GM12878 (cell line): ENCODE measurements at places on chromosomes 6 and 20.

- H3K27me3 ChIP-seq: no peaks in the 10 kb centered on the region
- H3K27ac ChIP-seq: no peak overlapping the region
- no peaks in the 10 kb centered on the region for H3K36me3 ChIP-seq
Observed at GRCh38 chr20:19594896-19595295, 163.2 kb upstream of the RIN2 start.

- H3K4me3 ChIP-seq: peak overlapping the region; percentile 76; the same call in 1 of the 2 replicates
- no peak for DNase-seq
- no peaks in the 10 kb centered on the region for H3K36me3 ChIP-seq
- peaks cover 17% of the 10 kb centered on the region for H3K4me1 ChIP-seq
- H3K27ac ChIP-seq: no peak overlapping the region
Observed at GRCh38 chr20:32583581-32584070, 1.5 kb downstream of the NOL4L start.

DNA sequence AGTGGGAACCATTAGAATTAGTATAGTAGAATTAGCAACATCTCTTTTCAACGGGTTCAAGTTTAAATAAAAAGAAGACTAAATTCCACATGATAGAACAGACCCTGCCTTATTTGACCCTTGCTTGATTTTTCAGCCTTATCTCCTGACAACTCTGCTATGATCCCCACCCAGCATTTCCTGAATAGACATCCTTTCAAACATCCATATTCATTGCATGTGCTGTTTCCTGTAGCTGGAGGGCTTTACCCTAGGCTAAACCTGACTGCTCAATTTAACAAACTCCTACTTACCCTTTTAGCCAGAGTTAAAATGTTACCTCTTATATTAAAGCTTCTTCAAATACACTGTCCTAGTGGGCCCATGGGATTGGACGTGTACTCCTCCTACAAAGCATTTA lies 594.8 kb upstream of the ARID1B start:
- no peak overlapping the region for H3K4me3 ChIP-seq
- DNase-seq: no peak
- no peaks in the 10 kb centered on the region for H3K4me1 ChIP-seq
- no peak overlapping the region for H3K27ac ChIP-seq
- H3K27me3 ChIP-seq: no peaks in the 10 kb centered on the region

DNA sequence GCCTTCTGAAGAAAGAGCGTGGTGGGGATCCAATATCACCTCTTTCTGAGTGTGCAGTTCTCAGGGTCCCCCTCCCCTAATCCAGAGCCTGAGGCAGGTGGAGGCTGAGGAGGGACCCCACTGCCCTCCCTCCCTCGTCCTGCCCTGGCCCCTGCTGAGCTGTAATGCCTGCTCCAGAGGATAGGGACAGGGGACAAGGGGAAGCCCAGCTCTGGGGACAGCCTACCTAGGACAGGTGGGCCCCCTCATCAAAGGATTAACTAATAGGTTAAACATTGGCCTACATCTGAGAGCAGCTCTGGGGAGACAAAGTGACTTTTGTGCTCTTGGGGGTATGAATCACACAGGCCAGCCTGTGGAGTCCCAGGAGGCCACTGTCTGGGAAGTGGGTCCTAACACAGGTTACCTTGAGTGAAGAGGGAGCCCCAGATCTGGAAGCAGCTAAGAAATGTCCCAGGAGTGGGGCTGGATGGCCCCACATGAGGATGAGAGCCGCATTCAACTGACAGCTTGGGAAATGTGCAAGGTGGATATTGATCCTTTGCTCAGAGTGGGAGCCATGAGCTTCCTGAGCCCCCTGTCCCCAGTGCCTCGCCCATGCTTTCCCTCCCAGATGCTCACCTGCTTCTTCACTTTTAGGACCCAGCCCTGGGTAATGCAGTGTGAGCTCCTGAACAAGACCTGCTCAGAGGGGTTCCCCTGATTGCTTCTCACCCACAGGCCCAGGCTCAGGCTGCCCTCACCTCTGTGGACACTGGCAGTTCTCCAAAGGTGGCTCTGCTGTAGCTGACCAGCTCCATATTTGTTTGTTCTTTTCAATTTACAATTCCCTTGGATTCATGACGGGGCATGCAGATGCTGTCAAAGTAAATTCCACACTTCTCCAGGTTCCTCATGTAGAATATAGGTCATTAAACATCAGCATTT lies 17.8 kb upstream of the CST9L start:
- no peaks in the 10 kb centered on the region for H3K4me1 ChIP-seq
- H3K4me3 ChIP-seq: no peak overlapping the region
- DNase-seq: no peak
- H3K27ac ChIP-seq: no peak overlapping the region
- H3K36me3 ChIP-seq: no peaks in the 10 kb centered on the region
- peaks cover 4% of the 10 kb centered on the region for H3K27me3 ChIP-seq

- H3K36me3 ChIP-seq: no peaks in the 10 kb centered on the region
- no peak for DNase-seq
- no peak overlapping the region for H3K27ac ChIP-seq
- H3K27me3 ChIP-seq: no peaks in the 10 kb centered on the region
- no peaks in the 10 kb centered on the region for H3K4me1 ChIP-seq
Observed at GRCh38 chr20:6663104-6663503, 104.4 kb upstream of the BMP2 start.

DNA sequence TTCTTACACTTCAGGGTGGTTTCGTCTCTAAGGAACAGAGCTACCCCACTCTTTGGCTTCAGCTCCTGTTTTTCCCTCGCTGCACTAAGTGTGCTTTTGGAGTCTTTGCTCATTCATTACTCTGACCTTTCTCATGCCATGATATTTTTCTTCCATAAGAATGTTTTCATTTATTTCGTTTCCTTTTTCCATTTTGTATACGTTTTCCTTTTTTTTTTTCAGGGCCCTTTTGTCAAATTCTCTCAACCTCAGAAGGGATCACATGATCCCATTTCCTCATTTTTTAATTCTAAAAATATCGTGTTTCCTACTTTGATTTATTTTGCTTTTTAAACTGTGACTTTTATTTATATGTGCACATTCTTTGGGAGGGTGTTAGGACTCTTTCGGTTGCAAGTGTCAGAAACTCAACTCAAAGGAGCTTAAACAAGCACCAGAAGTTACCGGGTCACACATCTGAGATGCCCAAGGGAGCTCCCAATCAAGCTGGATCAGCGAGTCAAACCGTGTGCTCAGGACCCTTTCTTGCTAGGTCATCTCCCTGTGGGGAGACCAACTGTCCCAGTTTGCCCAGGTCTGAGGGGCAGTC lies 40.6 kb downstream of the GCNT2 start:
- H3K27me3 ChIP-seq: no peaks in the 10 kb centered on the region
- H3K4me3 ChIP-seq: no peak overlapping the region
- H3K27ac ChIP-seq: no peak overlapping the region

- peaks cover 21% of the 10 kb centered on the region for H3K36me3 ChIP-seq
- no peak overlapping the region for H3K4me3 ChIP-seq
- no peak overlapping the region for H3K27ac ChIP-seq
- no peak for DNase-seq
Observed at GRCh38 chr6:160043784-160044183, 74.9 kb downstream of the IGF2R start.

GRCh38 chr20:34506480-34506879 lies 9.7 kb upstream of the DYNLRB1 start:
- no peaks in the 10 kb centered on the region for H3K4me1 ChIP-seq
- peaks cover 22% of the 10 kb centered on the region; the same call in 1 of the 2 replicates for H3K36me3 ChIP-seq
- H3K4me3 ChIP-seq: no peak overlapping the region
- DNase-seq: no peak

- H3K27me3 ChIP-seq: 0 out of 2 replicates have a peak, but pooled peaks cover 3% of the 10 kb centered on the region
- DNase-seq: no peak
- no peaks in the 10 kb centered on the region for H3K4me1 ChIP-seq
- H3K36me3 ChIP-seq: no peaks in the 10 kb centered on the region
- no peak overlapping the region for H3K27ac ChIP-seq
Observed at GRCh38 chr20:52991830-52992229, 19.7 kb downstream of the TSHZ2 start.

- H3K4me1 ChIP-seq: peaks cover 2% of the 10 kb centered on the region; the same call in 1 of the 2 replicates
- H3K27me3 ChIP-seq: no peaks in the 10 kb centered on the region
- H3K4me3 ChIP-seq: peak overlapping the region; percentile 83
- DNase-seq: no peak
- peak overlapping the region; percentile 89 for H3K27ac ChIP-seq
Observed at GRCh38 chr6:26126394-26127235, 39.4 kb downstream of the HFE start.

- H3K36me3 ChIP-seq: no peaks in the 10 kb centered on the region
- no peak overlapping the region for H3K27ac ChIP-seq
- no peak overlapping the region for H3K4me3 ChIP-seq
- H3K27me3 ChIP-seq: no peaks in the 10 kb centered on the region
Observed at GRCh38 chr6:93048381-93048780, 371.0 kb downstream of the EPHA7 start.

DNA sequence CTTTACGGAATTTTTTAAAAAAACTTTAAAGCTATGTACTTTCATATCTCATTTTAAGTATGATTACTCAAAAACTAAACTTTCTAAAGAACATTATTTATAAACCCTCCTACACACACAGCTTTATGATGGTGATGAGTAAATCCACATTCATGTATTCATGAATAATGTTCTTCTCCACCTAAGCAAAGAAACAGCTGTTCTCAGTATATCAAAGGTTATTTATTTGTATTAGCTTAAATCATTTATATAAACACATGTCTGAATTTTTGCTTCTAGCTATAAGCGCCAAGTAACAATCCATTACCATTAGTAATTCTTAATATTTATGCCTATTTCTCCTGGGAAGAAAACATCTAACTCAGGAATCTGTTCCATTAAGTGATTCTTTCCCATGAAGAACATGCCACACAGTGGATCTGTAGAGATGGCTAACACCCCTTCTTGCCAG lies 63.3 kb downstream of the SMLR1 start:
- no peaks in the 10 kb centered on the region for H3K27me3 ChIP-seq
- H3K36me3 ChIP-seq: no peaks in the 10 kb centered on the region; the same call in none of the 2 replicates
- DNase-seq: no peak
- H3K27ac ChIP-seq: no peak overlapping the region
- no peaks in the 10 kb centered on the region for H3K4me1 ChIP-seq
- no peak overlapping the region for H3K4me3 ChIP-seq

DNA sequence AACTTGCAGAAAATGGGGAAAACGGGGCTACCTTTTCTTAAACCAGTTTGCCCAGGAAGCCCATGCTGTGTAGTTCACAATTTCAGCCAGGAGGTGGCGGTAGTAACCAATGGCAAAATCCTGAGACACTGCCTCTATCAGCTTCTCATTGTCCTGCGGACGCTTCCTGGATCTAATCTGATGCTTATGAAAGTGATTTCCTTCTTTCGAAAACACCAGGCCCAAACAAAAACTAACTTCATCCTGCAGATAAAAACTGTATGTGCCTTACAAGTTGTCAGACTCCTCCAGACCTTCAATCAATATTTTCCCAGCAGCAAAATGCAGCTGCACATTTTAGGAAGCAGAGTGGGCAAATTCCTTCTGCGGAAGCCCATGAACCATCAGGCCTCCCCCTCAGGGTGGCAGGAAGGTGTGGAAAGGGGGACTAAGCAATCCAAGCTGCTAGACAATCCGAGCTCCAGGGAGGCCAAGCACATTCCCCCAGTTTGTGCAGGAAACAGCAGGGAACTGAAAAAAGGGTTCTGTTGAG lies 88.5 kb downstream of the LY86 start:
- H3K36me3 ChIP-seq: no peaks in the 10 kb centered on the region
- peaks cover 8% of the 10 kb centered on the region for H3K4me1 ChIP-seq
- no peak overlapping the region for H3K4me3 ChIP-seq
- peak; percentile 66 for DNase-seq
- H3K27me3 ChIP-seq: no peaks in the 10 kb centered on the region
- H3K27ac ChIP-seq: 0 out of 2 replicates have a peak overlapping the region, but pooled peaks have one; percentile 20

GRCh38 chr6:55997223-55997874 lies 122.0 kb upstream of the BMP5 start:
- H3K27me3 ChIP-seq: no peaks in the 10 kb centered on the region
- no peak overlapping the region for H3K27ac ChIP-seq
- H3K36me3 ChIP-seq: no peaks in the 10 kb centered on the region
- no peaks in the 10 kb centered on the region for H3K4me1 ChIP-seq

GRCh38 chr6:64254558-64254957 lies 619.0 kb downstream of the PHF3 start:
- H3K4me1 ChIP-seq: no peaks in the 10 kb centered on the region
- DNase-seq: no peak
- H3K27me3 ChIP-seq: no peaks in the 10 kb centered on the region
- H3K36me3 ChIP-seq: no peaks in the 10 kb centered on the region

- no peaks in the 10 kb centered on the region for H3K4me1 ChIP-seq
- no peak for DNase-seq
- no peaks in the 10 kb centered on the region for H3K36me3 ChIP-seq
- H3K27me3 ChIP-seq: no peaks in the 10 kb centered on the region
- H3K4me3 ChIP-seq: no peak overlapping the region
- H3K27ac ChIP-seq: no peak overlapping the region
Observed at GRCh38 chr20:52818491-52818890, 153.7 kb upstream of the TSHZ2 start.

DNA sequence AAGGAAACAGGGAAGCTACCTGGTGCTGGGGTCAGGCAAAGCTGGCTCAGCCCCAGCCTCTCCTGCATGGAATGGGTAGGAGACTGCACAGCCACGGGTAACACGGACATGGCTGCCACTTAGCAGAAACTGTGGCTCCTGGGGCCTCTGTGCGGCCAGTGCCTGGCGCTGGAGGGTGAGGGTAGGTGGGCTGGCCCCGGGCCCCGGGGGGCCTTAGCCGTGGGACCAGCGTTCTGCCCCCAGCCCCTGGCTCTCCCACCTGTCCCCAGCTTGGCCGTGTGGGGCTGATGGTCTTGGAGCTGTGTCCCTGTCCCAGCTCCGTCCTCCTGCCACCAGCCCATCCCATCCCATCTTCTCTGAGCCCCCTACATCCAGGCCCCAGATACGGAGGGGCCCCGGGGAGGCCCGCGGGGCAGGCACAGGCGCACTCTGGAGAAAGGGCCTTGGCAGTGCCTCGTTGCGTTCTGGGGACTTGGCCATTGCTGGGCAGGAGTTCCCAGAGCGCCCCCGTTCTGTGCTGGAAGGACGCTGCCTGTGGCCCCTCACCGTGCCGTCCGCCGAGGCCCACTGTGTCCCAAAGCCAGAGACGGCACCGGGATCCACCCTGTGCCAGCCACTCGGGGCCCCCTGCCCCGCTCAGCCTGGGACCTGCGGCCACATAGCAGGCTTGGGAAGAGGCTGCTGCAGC lies 12.2 kb downstream of the CHRNA4 start:
- H3K36me3 ChIP-seq: no peaks in the 10 kb centered on the region
- no peaks in the 10 kb centered on the region for H3K4me1 ChIP-seq
- no peak for DNase-seq
- no peak overlapping the region for H3K27ac ChIP-seq

- H3K4me3 ChIP-seq: peak overlapping the region; percentile 85; the same call in 1 of the 2 replicates
- H3K27ac ChIP-seq: no peak overlapping the region
- no peak for DNase-seq
- no peaks in the 10 kb centered on the region for H3K36me3 ChIP-seq
Observed at GRCh38 chr6:42454428-42454791, 2.7 kb upstream of the TRERF1 start.

GRCh38 chr6:148973538-148974208 lies 226.8 kb downstream of the UST start:
- no peaks in the 10 kb centered on the region for H3K36me3 ChIP-seq
- no peak overlapping the region for H3K4me3 ChIP-seq
- H3K27ac ChIP-seq: no peak overlapping the region

- no peak overlapping the region for H3K27ac ChIP-seq
- no peak overlapping the region for H3K4me3 ChIP-seq
- no peaks in the 10 kb centered on the region for H3K27me3 ChIP-seq
- no peaks in the 10 kb centered on the region for H3K36me3 ChIP-seq
- peaks cover 4% of the 10 kb centered on the region for H3K4me1 ChIP-seq
Observed at GRCh38 chr6:2916158-2916925, 13.2 kb upstream of the SERPINB9 start.

- no peak overlapping the region for H3K4me3 ChIP-seq
- DNase-seq: no peak
- no peaks in the 10 kb centered on the region for H3K4me1 ChIP-seq
- no peaks in the 10 kb centered on the region for H3K36me3 ChIP-seq
- no peak overlapping the region for H3K27ac ChIP-seq
- no peaks in the 10 kb centered on the region for H3K27me3 ChIP-seq
Observed at GRCh38 chr6:131383421-131384411, 189.3 kb upstream of the ARG1 start.
